ENCODE measurements at places on chromosomes 11 and 22.

- DNase-seq = no peak
Measured at GRCh38 chr11:96162816-96163499, 180.0 kb downstream of the MAML2 start.

- DNase-seq = peak; percentile 19
Measured at GRCh38 chr22:31082606-31083376, 1.7 kb downstream of the SMTN start.

- DNase-seq = no peak
Measured at GRCh38 chr11:19848219-19848618, 135.6 kb downstream of the NAV2 start.

DNA sequence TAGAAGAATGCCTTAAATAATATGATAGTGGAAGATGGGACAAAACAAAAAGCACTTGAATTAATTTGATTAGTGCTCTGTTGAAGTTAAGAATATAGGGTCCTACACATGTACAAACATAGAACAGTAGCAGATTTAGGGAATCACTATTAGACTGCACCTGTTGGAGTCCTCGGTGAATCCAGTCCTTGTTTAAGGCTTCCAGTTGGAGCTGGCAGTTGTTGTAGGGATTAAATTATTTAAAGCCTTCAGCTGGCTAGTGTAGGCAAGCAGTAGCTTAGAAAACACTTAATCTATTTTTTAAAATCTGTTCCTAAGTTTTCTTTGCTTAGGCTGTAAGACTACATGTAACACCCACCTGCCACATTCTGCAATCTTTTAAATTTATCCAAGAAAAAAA lies 24.5 kb upstream of the CSTF3 start:
- no peak for DNase-seq

DNA sequence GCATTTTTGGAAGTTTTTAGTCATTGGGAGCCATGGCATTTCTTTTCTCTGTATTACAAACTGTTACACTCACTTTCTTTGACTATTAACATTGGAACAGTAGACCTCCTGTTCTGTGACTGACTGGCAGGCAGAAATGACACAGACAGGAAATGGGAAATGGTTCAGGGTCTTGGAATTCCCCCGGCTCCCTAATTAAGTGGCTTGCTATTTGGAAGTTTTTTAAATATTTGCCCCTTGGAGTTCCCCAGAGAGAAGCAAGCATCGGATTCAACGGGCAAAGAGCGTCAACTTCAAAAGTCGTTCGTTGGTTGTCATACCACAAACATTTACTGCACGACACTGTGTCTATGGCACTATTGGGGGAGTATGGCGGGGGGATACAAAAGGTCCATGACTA lies 1.1 kb upstream of the BIRC2 start:
- DNase-seq = no peak

DNA sequence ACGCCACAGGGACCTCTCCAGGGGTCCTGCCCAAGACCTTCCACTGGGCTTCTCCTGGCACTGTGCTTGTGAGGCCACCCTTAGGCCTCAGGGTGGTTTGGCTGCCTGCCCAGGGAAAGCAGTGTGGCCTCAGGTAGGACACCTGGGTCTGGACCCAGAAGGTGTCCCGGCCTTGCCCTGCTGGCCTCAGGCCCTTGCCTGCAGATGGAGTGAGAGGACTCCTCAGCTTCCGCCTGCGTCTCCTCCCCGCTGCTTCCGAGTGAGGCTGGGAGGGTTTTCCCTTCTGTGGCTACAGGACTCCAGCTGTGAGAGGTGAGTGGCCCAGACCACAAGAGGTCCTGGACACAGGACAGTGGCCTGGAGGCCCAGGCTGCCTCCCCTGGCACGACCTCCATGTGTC lies 60.4 kb downstream of the WNT7B start:
- no peak for DNase-seq

DNA sequence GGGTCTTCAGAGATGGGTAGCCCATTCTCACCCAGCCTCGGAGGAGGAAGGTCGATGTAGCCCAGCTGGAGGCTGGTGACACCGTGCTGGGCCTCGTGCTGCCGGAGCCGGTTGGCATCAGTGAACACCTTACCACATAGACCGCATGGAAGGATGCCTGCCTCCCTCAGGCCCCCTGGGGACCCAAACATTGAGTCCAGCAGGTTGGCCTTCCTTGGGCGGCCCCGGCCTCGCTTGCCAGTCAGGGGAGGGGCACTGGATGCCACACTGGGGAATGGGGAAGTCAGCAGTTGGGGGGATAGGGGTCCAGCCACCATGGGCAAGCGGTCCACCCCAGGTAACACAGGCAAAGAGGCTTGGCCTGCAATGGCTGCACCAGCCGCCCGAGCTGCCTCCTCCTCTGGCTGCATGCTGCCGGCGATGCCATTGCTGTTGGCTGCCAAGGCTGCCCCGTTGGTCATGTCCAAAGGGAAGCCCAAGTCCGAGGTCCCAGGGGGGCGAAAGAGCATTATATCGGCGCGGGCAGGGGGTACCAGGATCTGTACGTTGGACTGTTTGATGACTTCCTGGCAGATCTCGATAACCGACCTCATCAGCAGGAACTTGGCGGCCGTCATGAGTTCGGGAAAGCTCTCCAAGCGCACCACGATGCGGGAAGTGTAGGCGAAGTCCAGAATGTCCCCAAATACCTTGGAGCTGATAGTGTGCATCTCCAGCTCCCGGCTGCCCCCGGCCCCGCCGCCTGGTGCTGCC lies 1.4 kb downstream of the PATZ1 start:
- no peak for DNase-seq

GRCh38 chr11:34619062-34619516 lies 1.8 kb upstream of the EHF start:
- no peak for DNase-seq

DNA sequence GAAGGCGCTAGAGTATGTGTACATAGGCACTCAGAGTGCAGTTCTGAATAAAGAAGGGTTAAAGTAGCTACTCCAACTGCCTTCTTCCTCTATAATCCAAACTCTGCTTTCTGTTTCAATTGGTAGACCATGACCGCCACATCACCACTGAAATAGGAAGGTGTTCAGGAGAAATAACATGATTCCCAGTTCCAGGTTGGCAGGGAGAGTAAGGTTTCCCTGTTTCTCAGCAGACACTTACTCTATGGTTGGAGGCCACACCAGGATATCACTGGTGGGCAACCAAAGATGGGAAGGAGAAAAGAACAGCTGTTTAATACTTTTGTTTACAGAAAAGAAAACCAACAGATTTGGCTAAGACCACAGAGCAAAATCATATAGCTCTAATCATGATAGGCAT lies 37.9 kb downstream of the PAK1 start:
- DNase-seq = no peak

- DNase-seq = no peak
Measured at GRCh38 chr22:49036513-49036912, 791.2 kb downstream of the BRD1 start.

GRCh38 chr11:116510886-116511650 lies 261.7 kb downstream of the BUD13 start:
- no peak for DNase-seq

DNA sequence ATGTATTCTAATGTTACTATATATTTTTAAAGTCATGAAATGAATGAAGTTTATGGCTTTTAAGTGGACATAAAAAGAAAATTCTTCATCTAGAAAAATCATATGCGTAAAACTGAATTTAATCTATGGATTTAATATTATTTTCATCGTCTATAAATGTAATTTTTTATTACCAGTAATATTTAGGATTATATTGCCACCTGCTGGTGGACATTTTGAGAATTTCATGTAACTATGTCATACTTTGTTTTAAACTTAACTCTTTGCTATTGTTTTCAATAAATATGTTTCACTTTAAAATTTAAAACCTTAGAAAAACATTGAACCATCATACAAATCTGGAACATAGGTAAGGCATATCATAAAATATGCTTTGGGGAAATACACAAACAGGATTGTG lies 66.5 kb upstream of the CEP126 start:
- DNase-seq = no peak

DNA sequence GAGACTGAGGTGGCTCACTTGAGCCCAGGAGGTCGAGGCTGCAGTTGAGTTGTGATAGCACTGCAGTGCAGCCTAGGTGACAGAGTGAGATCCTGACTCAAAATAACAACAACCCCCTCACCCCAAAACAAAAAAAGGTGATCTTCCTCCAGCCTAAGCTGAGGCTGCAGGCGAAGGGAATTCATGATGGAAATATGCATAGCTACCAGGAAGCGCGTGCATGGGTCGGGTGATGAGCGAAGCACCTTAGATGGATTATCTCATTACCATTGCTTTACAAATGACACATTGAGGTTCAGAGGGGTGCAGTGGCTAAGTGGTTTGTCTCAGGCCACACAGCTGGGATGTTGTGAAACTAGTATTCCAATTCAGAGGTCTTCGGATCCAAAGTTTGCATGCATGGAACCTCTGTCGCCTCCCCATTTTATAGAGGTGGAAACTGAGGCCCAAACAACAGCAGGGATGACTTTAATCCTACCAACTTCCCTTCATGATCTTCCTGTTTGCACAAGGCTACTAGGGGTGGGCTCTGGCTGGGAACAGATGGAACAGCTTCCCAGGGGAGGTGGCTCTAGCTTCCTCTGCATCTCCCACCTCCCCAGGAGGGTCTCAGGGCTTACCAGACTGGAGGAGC lies 4.6 kb downstream of the SLC29A2 start:
- no peak for DNase-seq

DNA sequence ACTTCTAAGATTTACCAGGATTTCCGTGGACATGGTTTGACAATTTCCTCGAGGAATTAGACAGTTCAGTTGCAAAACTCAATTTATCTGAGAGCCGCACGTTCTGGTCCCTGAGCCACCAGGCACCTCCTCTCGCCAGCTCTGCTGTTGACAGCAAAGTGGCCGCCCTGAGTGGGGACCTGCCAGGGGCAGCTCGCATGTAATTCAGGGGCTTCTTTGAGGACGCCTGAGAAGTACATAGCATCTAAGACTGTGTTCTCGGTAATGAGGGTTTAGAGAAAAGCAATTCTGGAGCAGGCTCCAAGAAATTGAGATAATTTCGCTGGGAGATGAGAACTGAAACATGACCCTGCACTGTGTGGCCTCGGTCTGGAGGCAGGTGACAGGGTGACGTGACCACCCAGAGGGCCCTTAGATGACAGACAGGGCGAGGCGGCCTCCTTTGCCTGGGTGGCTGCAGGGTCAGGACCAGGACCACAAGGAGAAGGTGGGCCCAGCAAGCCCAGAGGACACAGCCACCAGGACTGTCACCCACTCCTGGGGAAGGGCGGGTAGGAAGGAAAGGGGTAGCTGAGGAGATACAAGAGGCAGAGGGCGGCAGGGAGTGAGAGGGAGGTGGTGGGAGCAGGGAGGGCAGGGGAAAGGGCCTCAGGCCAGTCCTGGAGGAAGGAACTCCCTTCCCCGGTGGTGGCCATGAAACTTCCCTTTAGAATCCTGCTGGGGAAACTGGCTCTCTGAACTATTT lies 55.0 kb downstream of the RTL6 start:
- no peak for DNase-seq

DNA sequence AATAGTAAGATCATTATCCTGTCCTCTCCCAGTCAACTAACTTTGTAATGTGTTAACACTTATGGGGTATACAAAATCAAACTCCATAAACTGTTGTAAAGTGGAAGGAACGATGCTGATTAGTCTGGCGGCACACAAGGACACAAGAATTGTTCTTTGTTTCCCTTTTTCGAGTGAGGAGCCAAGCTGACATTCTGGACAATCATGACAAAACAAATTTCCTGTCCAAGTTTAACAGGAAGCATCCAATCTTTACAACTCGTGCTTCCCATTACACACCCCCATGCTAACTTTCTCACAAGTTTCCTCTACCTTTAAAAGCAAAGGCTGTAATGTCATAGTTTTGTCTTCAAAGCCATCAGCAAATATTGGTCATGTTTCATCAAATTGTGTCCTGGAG lies 20.4 kb upstream of the LDLRAD3 start:
- no peak for DNase-seq

DNA sequence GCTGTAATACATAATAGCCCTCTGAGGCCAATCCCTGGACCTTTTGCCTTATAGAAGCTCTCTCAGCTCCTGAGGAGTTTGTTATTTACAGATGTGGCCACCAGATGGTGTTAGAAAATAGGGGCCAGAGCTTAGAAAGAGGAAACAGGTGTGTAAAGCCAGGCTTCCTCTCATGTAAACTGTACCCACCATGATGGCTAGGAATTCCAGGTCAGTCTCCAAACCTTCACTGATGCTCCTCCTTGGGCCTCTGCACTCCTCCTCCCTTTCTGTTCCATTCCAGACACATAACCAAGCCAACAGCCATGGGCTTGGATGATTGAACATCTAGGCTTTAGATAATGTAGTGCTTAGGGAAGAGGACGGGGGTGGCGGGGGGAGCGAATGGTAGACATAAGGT lies 39.7 kb downstream of the USP35 start:
- DNase-seq = no peak

DNA sequence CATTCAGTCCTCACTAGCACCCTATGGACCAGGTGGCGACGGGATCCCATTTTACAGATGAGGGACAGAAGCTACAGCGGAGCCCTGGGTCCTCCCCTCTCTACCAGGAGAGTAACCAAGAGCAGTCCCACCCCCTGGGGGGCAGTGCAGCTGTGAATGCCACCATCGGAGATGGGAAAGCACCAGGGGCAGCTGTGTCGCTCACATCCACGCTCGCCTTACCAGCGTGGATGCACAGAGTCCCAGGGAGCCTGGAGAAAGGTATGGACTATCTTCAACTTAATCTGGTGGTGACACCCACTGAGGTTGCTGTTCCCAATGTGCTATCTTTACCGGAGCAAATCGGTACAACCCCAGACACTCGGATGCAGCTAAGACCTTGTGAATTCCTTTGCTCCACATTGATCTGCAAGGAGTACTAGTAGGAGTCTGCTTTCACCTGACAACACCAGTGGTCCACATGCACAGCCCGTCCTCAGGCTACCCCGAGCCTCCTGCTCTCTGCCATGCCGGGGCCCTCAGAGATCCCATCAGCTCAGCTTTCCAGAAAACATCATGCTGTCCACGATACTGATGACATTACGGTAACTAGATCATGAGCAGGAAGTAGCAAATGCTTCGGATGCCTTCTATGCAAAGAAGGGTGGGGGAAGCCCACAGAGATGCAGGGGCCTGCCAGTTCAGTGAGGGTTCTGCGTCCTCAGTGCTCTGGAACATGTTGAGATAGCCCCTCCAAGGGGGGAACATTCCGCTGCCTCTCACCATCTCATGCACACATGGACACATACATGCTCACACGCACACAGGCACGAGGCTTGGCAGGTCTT lies 126.0 kb downstream of the CTTN start:
- no peak for DNase-seq
